ENCODE measurements at places on chromosomes 4 and X.

- no peak for DNase-seq
Observed at GRCh38 chr4:115325836-115326235, 212.4 kb upstream of the NDST4 start.

DNA sequence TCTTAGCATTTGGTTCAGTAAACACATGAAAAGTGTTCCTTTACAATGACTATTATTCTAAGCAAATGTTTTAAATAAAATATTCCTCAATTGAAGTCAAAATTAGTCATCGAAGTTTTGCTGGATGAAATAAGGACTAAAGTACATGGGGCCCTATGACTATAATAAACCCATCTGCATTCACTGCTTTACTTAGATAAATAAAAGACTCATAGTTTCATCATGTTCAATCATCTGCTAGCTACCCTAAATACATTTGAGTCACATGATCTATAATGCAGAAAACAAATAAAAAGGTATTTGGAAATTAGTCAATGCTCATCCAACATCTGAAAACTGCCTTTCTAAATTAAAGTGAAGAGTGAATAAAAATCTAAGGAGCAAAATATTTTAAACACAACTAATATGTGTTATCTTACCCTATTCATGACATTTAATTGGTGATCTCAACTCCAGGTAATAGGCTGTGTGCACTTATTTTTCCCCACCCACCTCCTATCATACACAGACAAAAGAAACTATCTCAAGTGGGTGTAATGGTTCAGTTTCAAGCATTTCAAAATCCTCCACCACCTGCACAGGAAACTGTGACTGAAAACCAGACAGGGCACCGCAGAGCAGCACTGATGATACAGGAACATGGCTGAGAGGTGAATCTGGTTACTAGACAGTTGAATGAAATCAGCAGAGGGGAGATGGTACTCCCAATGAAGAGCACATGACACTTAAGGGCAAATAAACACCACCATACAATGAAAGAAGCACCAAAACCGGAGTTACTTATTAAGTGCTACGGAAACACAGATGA is 78.6 kb downstream of the CAMK2D start:
- DNase-seq, result no peak

GRCh38 chrX:17494216-17494615 is 119.2 kb downstream of the NHS start:
- no peak for DNase-seq

GRCh38 chrX:3046253-3047240 is 5.3 kb downstream of the ARSF start:
- no peak for DNase-seq

- no peak for DNase-seq
Observed at GRCh38 chrX:54413753-54414152, 26.5 kb upstream of the TSR2 start.

DNA sequence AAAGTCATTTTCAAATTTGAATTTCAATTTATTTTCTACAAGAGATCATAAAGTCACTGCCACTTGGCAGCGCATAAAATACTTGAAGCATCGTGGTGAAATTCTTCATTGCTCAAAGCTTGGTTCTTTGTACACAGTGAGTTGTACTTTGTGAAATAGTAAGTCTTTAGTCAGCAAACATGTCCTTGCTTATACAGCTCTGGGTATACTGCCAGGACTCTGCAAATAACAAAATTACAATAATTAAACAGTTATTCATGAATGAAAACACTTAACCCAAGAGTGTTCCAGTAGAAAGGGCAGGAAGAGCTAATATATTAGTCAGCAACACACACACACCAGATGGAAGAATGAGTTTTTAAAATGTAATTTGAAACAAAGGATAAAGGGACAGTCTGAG is 1300.9 kb upstream of the DIAPH2 start:
- DNase-seq, result no peak

DNA sequence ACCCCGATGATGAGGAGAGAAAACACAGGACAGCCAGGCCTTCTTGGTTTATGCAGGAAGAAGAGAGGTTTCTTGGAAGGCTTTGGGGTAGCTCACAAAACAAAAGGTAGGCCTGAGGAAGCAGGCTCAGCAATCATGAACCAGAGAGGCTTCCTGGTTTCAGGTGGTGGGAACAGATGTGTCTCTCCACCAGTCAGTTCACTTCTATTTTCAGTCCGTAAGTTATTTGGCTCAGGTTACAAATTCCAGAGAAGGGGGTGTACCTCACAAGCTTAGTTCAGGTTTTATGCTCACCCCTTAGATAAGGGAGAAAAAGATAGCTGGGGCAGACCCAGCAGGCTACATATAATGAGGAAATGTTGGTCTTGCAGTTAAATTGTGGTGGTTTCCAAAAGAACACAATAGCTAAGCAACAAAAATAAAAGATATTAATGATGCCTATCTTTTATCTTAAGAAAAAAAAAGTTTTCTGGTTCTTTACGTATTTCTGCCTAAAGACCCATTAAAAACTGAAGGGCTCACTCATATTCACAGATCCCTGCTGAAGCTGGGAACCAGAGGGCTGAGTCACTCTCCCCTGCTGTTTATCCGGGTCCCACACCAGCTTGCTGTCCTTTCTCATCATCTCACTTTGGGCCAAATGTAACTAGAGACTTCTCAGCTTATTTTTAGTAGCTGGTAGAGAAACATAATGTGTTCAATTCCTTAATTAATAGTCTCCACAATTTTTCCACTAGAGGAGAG is 177.0 kb downstream of the CAMK2D start:
- peak; percentile 45 for DNase-seq

- DNase-seq, result no peak
Observed at GRCh38 chrX:36909676-36910030, 98.5 kb upstream of the FAM47C start.

DNA sequence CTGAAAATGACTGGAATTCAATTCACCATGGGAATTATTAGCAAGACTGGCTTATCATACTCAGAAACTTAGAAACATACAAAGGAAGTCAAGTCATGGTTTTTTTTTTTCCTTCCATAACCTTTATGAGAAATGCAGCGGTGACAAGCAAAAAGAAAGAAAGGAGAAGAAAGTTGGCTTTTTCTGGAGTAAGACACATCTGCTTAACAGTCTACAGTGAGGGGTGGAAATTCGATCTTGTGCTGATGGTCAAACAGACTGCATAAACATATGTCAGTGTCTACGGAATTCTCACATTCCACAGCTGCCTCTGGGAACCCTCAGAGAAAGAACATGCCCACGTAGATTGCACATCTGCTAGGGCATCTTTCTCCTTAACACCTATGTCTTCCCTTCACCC is 54.6 kb downstream of the PROM1 start:
- DNase-seq, result no peak

GRCh38 chrX:13265111-13265510 is 54.7 kb downstream of the ATXN3L start:
- DNase-seq, result no peak

GRCh38 chrX:139930916-139931645 is 1.8 kb downstream of the ATP11C start:
- peak; percentile 67 for DNase-seq

- no peak for DNase-seq
Observed at GRCh38 chrX:78321809-78322208, 5.6 kb downstream of the CYSLTR1 start.

Data from retina (tissue), 1 donor.